ENCODE measurements at places on chromosomes 2 and 18. TPM values are rescaled to one million over a fixed set of nuclear protein-coding genes. Genes with fewer than 3 reads are reported as not detected.

Gene CXXC1
- 47.6 TPM for total RNA-seq

Gene ZNF519
- 2.5 TPM for total RNA-seq

Gene CNTNAP5
- total RNA-seq = not detected

Gene LRP2
- total RNA-seq = not detected

Gene GRHL1
- 33.9 TPM for total RNA-seq

Measured in airway epithelial cell (primary cell).